ENCODE measurements at places on chromosomes 1 and 21.

GRCh38 chr1:205630651-205631009 lies 1.2 kb downstream of the ELK4 start:
- peak overlapping the region; percentile 87 for H3K27ac ChIP-seq
- H3K36me3 ChIP-seq = peaks cover 10% of the 10 kb centered on the region
- DNase-seq = no peak
- no peaks in the 10 kb centered on the region for H3K27me3 ChIP-seq

DNA sequence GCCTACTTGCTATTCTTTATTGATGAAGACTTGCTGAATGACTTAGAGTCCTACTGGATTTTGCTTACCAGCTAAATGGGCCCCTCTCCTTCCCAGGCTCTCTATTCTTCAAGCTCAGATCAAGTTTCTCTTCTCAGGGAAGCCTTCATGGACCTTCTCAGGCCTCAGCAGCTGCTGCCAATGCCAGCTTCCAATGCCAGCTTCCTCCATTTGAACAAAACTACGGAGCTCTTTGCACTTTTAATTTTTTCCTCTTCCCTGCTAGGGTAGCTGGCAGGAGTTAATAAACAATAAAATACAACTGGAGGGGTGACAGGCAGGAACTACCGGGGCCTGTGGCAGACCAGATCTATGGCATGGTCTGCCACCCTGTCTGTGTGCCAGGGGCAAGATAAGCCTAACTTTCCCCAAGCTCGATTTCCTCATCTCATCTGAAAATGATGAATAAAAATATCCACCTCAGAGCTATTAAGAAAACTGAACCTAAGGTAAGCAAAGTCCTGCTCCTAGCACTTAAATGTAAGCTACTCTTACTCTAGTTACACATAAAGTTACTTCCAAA lies 995 bp upstream of the IPO13 start:
- H3K27me3 ChIP-seq = no peaks in the 10 kb centered on the region
- H3K36me3 ChIP-seq = peaks cover 21% of the 10 kb centered on the region
- H3K4me1 ChIP-seq = peaks cover 54% of the 10 kb centered on the region

- H3K36me3 ChIP-seq = no peaks in the 10 kb centered on the region
- H3K4me3 ChIP-seq = no peak overlapping the region
- H3K4me1 ChIP-seq = no peaks in the 10 kb centered on the region
- no peaks in the 10 kb centered on the region for H3K27me3 ChIP-seq
- no peak overlapping the region for H3K27ac ChIP-seq
- no peak for DNase-seq
Measured at GRCh38 chr1:95974586-95974985, 740.6 kb downstream of the RWDD3 start.

GRCh38 chr1:155128755-155129473 lies 1.2 kb downstream of the EFNA1 start:
- DNase-seq = peak; percentile 77
- peaks cover 8% of the 10 kb centered on the region for H3K36me3 ChIP-seq
- H3K4me3 ChIP-seq = peak overlapping the region; percentile 47
- H3K27me3 ChIP-seq = no peaks in the 10 kb centered on the region
- H3K4me1 ChIP-seq = peaks cover 17% of the 10 kb centered on the region
- peak overlapping the region; percentile 97 for H3K27ac ChIP-seq

GRCh38 chr1:204754821-204755220 lies 69.3 kb upstream of the LRRN2 start:
- H3K27me3 ChIP-seq = peaks cover 27% of the 10 kb centered on the region
- no peak overlapping the region for H3K4me3 ChIP-seq
- H3K27ac ChIP-seq = no peak overlapping the region

GRCh38 chr1:22236166-22236565 lies 93.3 kb upstream of the WNT4 start:
- H3K4me1 ChIP-seq = no peaks in the 10 kb centered on the region
- DNase-seq = no peak
- no peaks in the 10 kb centered on the region for H3K27me3 ChIP-seq
- no peak overlapping the region for H3K4me3 ChIP-seq

- no peaks in the 10 kb centered on the region for H3K4me1 ChIP-seq
- H3K27me3 ChIP-seq = no peaks in the 10 kb centered on the region
- H3K27ac ChIP-seq = no peak overlapping the region
- no peak for DNase-seq
- H3K4me3 ChIP-seq = no peak overlapping the region
Measured at GRCh38 chr1:75908717-75909152, 23.5 kb downstream of the ASB17 start.

DNA sequence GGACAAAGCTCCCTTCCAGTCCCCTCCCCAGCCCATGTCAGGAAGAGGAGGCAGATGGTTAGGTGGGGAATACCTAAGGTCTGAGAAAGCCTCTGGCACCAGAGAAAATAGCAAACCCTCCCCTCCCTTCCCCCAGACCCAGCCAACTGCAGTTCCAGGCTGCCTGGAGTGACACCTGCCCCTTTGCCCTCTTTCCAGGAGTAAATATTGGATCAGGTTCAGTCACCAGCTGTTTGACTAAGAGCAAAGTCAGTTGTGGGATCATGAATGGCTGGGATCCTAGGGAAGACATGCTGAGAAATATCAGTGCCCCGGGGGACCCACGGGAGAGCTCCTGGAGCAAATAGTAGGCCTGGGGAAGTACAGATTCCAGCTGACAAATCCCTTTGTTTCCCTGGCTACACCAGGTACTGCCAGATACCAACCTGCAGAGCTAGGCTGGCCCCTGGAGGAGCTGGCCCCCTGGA lies 12.2 kb upstream of the CDK18 start:
- no peaks in the 10 kb centered on the region for H3K27me3 ChIP-seq
- H3K27ac ChIP-seq = no peak overlapping the region
- no peak overlapping the region for H3K4me3 ChIP-seq
- H3K36me3 ChIP-seq = no peaks in the 10 kb centered on the region
- DNase-seq = no peak

GRCh38 chr21:46116189-46116775 lies 18.4 kb downstream of the COL6A2 start:
- H3K27me3 ChIP-seq = no peaks in the 10 kb centered on the region
- H3K4me1 ChIP-seq = peaks cover under 1% of the 10 kb centered on the region
- no peak overlapping the region for H3K4me3 ChIP-seq
- H3K27ac ChIP-seq = no peak overlapping the region
- peaks cover 14% of the 10 kb centered on the region for H3K36me3 ChIP-seq

GRCh38 chr1:11100149-11100493 lies 452 bp upstream of the EXOSC10 start:
- peaks cover 26% of the 10 kb centered on the region for H3K36me3 ChIP-seq
- H3K4me1 ChIP-seq = peaks cover 4% of the 10 kb centered on the region
- H3K27me3 ChIP-seq = no peaks in the 10 kb centered on the region
- no peak for DNase-seq

GRCh38 chr1:109570414-109570813 lies 22.0 kb downstream of the GNAI3 start:
- H3K4me3 ChIP-seq = no peak overlapping the region
- H3K4me1 ChIP-seq = peaks cover 81% of the 10 kb centered on the region
- H3K27me3 ChIP-seq = no peaks in the 10 kb centered on the region
- H3K27ac ChIP-seq = no peak overlapping the region
- H3K36me3 ChIP-seq = peaks cover 17% of the 10 kb centered on the region

GRCh38 chr1:207752456-207752998 lies 673 bp downstream of the CD46 start:
- DNase-seq = peak; percentile 11
- H3K27me3 ChIP-seq = no peaks in the 10 kb centered on the region
- H3K27ac ChIP-seq = peak overlapping the region; percentile 95
- no peaks in the 10 kb centered on the region for H3K36me3 ChIP-seq
- peaks cover 69% of the 10 kb centered on the region for H3K4me1 ChIP-seq

DNA sequence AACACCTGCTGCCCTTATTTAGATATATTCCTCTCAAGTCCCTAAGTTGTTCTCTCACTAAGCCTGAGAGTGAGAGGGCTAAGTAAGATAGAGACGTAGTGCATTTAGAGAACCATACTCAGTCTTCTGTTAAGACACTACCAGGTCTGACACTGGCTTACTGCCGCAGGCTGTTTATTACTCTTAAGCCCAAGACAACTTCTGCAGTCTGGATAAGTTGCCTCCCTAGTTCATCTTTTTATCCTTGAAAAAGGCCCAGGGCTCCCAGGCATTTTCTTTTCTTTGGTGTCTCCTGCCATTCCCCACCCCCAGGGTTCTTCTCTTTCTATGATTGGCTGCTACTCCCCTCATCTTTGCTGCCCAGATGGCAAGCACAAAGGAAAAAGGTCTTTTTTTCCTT lies 38.7 kb downstream of the CACHD1 start:
- no peak overlapping the region for H3K27ac ChIP-seq
- H3K27me3 ChIP-seq = no peaks in the 10 kb centered on the region
- peaks cover 13% of the 10 kb centered on the region for H3K4me1 ChIP-seq
- no peak for DNase-seq
- no peak overlapping the region for H3K4me3 ChIP-seq

DNA sequence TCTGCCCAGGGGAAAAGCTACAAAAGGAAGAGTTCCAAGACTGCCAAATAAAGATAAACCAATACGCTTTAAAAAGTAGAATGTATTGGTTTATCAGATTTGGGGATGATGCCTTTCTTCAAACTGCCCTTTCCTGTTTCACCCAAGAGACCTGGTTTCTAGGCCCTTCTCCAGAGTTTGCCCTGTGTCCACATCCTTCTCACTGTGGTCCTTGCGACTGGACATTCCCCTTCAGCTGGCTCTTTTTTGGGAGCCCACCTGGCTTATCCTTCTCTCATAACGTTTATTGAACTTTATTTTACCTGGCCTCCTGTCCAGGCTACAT lies 490 bp upstream of the CZIB start:
- H3K4me3 ChIP-seq = peak overlapping the region; percentile 91
- H3K36me3 ChIP-seq = peaks cover 20% of the 10 kb centered on the region
- H3K27me3 ChIP-seq = no peaks in the 10 kb centered on the region
- H3K27ac ChIP-seq = peak overlapping the region; percentile 94
- peaks cover 13% of the 10 kb centered on the region for H3K4me1 ChIP-seq

- DNase-seq = peak; percentile 44
- H3K27me3 ChIP-seq = no peaks in the 10 kb centered on the region
- peaks cover 44% of the 10 kb centered on the region for H3K4me1 ChIP-seq
- no peak overlapping the region for H3K4me3 ChIP-seq
- peak overlapping the region; percentile 71 for H3K27ac ChIP-seq
Measured at GRCh38 chr1:41812051-41812450, 106.7 kb downstream of the HIVEP3 start.

DNA sequence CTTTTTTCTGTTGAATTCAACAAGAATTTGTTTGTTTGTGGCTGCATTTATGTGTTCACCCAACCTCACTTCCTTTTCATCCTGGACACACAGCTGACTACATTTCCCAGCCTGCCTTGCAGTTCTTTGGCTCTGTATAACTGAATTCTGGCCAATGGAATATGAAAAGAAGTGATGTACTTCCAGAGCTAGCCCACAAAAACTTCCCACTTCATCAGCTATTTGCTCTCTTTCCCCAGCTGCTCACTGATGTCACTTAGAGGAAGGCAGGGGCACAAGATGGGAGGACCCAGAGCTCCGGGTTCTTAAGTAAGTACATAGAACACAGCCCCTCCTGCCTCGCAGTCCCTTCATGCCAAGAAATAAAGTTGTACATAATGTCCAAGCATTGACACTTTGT lies 235.0 kb upstream of the FGGY start:
- DNase-seq = peak; percentile 86
- H3K27ac ChIP-seq = peak overlapping the region; percentile 79
- no peaks in the 10 kb centered on the region for H3K36me3 ChIP-seq
- H3K4me1 ChIP-seq = peaks cover 35% of the 10 kb centered on the region
- no peaks in the 10 kb centered on the region for H3K27me3 ChIP-seq

DNA sequence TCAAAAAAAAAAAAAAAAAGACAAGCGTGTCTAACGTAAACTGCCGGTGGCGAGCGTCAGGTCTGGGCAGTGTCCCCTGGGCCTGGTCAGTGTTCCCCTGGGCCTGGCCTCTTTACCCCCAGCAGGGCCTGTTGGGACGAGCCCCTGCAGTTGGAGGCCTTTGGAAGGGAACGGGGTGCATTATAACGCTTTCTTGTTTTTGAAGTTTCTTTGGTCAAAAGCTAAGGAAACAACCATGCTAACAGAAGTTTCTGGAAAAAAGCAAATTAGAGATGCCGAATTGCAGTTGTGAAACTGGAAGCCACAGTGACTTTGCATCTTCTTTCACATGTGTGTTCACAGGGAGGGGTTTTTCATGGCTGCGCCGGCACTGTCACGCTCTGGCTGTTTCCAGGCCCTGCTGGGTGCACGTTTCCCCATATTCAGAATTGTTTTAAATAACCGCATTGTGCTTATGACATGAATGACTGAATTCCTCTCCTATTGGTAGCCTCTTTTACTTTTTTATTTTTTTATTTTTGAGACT lies 16.0 kb downstream of the RRP1 start:
- no peaks in the 10 kb centered on the region for H3K4me1 ChIP-seq
- H3K36me3 ChIP-seq = peaks cover 42% of the 10 kb centered on the region
- no peak for DNase-seq
- H3K4me3 ChIP-seq = no peak overlapping the region
- H3K27ac ChIP-seq = no peak overlapping the region

GRCh38 chr1:16009678-16010077 lies 5.6 kb downstream of the SRARP start:
- H3K27ac ChIP-seq = no peak overlapping the region
- peaks cover 26% of the 10 kb centered on the region for H3K4me1 ChIP-seq
- H3K36me3 ChIP-seq = no peaks in the 10 kb centered on the region
- H3K4me3 ChIP-seq = no peak overlapping the region
- no peak for DNase-seq

GRCh38 chr1:57831624-57832023 lies 407.8 kb upstream of the DAB1 start:
- no peak for DNase-seq
- H3K27ac ChIP-seq = no peak overlapping the region
- no peak overlapping the region for H3K4me3 ChIP-seq

DNA sequence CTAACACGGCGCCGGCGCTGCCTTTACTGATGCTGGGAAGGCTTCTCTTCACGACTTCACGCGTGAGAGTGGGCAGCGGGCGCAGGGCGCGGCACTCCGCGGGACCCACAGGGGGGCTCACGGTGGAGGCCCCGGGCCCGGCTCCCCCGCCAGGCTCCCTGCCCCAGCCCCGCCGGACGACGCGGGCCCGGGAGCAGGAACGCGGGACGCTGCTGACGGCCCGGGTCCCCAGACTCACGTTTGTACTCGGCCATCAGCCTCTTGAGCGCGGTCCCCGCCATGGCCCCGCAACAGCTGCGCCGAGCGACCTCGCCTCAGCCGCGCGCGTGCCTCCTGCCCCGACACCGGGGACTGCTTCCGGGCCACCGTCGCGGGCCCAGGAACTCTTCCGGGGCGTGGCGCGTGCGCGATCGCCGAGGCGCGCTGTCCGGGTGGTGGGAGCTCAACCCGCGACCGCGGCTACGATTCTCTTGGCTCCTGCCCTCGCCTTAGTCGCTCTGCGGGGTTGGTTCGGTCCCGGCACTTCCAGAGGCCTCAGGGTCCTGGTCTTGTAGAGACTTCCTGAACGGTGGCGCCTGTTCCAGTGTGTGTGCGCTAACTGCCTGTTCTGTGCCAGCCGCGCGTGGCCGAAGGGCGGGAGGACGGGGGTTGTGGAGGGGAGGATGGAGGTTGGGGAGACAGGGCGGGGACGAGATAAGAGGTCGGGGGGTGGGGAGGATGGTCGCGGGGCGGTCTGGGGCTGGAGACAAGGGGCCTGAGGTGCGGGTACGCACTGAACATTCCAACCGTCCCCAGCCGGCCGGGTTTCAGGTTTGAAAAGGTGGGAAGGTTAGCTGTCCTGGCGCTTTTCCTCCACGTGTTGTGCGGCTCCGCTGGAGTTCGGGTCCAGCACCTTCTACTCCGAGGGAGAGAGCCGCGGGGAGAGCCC lies at the start of gene UBE2G2:
TSS of gene UBE2G2 (minus strand) at position 353 of the 928 bp plus-strand sequence. CDS start at position 281, 72 bp downstream.
- H3K4me1 ChIP-seq = peaks cover 43% of the 10 kb centered on the region
- peak; percentile 77 for DNase-seq
- peak within 1 kb of the TSS; percentile 74 for H3K4me3 ChIP-seq
- peaks cover 23% of the 10 kb centered on the region for H3K36me3 ChIP-seq
- H3K27ac ChIP-seq = peak within 1 kb of the TSS; percentile 85

GRCh38 chr1:65021795-65022194 lies 55.4 kb upstream of the JAK1 start:
- H3K36me3 ChIP-seq = no peaks in the 10 kb centered on the region
- no peak overlapping the region for H3K4me3 ChIP-seq
- no peaks in the 10 kb centered on the region for H3K27me3 ChIP-seq
- H3K27ac ChIP-seq = no peak overlapping the region
- no peak for DNase-seq

All from heart right ventricle (tissue), 16 donors.